ENCODE measurements at places on chromosomes 1 and 21.

- no peak for DNase-seq
Observed at GRCh38 chr1:159436469-159436868, 3.1 kb upstream of the OR10J1 start.

- no peak for DNase-seq
Observed at GRCh38 chr1:171220581-171221054, 27.7 kb upstream of the FMO1 start.

GRCh38 chr1:50497007-50497406, 73.8 kb upstream of the DMRTA2 start:
- DNase-seq = no peak

DNA sequence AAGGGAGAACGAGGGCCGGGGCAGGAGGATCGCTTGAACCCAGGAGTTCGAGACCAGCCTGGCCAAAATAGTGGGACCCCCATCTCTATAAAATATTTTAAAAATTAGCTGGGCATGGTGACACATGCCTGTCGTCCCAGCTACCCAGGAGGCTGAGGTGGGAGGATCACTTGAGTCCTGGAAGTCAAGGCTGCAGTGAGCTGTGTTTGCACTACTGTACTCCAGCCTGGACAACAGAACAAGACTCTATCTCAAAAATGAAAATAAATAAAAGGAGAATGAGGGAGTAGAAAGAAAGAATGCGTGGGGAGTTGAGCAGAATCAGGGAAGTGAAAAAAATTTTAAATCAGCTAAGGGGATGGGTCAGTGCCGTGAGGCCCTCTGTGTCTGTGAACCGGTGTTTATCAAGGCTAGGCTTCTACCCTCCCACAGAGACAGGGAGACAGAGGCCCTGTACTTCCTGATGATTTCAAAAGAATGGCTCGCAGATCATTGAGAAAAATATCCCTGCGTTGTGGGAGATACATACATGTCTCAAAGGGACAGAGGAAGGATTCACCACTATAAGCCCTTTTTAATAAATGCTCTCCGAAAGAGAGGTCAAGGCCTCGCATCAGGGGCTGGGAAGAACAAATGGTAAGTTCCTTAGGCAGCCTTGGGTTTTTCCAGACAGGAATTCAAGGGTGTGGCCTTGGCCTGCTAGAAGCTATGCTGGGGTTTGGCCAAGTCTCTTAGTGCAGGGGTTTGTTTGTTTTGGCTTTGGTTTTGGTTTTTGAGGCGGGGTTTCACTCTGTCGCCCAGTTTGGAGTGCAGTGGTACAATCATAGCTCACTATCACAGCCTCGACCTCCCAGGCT, 20.7 kb downstream of the IL10RB start:
- DNase-seq = no peak

DNA sequence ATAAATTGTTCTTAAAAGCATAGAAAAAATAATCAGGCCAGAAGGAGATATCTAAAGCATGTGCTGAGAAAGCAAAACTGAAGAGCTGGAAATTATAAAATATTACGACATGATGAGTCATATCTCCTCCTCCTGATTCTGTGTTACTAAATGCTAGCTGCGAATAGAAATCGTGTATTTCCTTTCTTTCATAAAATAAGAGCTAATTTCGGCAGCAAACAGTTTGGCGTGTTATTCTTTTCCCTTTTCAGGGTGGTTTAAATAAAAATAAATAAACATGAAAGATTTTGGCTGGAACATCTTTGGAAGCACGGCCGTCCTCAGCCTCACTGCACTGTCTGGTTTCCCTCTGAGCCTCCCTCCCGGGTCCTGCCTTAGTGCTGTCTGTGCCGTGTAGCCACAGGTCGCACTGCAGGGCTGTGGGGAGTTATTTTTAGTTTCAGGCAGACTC, 56.0 kb downstream of the ADARB1 start:
- DNase-seq = no peak

GRCh38 chr1:115170377-115170776, 81.1 kb upstream of the TSPAN2 start:
- DNase-seq = no peak

DNA sequence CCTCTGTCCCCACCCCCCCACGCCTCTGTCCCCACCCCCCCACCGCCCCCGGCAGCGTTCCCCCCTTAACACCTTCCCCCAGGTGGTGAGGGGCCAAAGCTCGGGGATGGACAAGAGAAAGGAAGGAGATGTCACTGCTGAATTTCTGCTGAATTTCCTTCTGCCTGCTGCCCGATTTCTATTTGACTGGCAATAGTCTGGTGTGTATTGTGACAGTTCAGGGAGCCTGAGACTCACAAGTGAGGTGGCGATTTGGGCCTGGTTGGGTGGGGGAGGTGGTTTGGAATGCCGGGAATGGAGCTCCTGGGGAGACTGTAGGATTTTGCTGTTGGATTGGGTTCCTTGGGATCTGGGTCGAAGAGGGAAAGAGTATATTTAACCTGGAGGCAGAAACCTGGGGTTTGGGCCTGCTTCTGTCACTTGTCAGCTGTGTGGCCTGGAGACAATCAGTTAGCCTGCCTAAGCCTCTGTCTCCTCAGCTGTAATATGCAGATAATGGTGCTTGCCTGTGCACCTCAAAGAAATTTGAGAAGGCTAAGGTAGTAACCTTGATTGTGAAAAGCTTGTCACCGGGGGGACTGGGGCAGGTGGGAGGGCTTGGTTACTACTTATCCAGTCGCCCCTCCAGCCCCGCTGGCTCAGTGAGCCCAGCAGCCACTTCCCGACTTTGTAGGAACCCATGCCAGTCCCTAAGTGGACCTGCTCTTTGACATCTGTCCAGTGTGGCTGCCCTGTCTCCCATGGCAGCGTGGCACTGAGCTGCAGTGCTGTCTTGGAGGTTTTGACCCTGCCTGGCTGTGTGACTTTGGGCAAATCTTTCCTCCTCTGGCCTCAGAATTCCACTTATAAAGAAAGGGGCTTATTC, 7.7 kb upstream of the LMNA start:
- no peak for DNase-seq

- no peak for DNase-seq
Observed at GRCh38 chr1:70168283-70168682, 37.1 kb downstream of the LRRC40 start.

DNA sequence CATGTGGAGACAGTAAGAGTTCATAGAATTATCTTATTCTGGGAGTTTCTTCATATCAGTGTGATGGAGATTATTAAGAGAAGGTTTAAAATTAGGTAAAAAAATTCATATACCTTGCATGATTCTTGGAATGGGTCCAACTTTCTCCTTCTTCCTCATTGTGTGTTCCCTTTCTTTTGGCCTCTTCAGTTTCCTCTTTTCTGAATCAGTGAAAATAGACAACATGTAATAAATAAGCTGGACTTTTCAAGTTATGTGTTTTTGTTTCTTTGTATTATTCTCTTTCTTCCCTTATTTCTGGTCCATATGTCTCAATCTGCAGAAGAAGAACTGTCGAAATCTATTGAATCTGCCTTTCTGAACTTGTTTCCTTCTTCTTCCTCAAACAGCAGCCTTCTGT, 30.5 kb downstream of the C4BPA start:
- no peak for DNase-seq

- DNase-seq = no peak
Observed at GRCh38 chr1:201742476-201742875, 86.5 kb upstream of the IPO9 start.

DNA sequence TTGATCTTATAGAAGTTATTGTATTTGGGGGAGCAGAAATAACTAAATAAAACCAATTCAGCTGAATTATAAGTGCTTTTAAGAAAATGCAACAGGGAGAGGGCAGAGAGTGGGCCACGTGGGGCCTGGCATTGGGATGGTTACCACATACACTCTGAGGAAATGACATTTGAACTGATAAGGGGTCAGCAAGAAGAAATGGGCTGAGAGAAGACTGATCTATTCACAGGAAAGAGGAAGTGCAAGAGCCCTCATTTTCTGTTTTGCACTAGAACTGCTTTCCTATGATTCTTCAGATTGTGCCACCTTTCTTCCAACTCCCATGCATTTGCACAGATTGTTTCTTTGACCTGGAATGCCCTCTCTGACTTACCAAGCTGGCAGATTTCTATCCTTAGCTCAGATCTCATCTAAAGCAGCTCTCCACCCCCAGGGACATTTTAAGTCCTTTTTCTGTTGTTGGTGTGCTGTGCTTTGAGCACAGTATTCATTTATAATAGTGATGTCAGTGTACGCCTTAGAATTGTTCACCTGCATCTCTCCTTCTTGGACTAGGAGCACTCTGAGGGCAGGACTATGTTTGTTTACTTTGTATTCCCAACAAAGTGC, 115.9 kb downstream of the FGGY start:
- no peak for DNase-seq

- DNase-seq = no peak
Observed at GRCh38 chr1:15618077-15618654, 908 bp downstream of the DDI2 start.

GRCh38 chr1:246292571-246292970, 214.5 kb downstream of the SMYD3 start:
- DNase-seq = no peak

DNA sequence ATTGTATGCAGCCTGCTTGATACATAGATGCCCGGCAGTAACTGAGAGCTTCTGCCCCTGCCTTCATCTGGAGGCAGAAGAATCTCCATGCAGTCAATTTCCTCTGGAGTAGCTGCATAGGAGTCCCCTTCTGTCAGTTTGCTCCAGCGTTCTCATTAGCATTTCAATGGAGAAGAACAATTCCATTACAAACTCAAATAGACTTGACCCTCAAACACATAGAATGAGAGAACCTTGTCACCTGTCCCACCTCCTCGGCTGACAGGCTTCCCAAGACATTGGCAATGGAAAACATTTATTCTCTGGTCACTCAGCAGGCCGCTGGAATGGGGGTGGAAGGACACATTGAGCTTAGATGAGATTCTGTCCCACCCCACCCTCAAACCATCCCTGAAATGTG, 45.6 kb upstream of the TMEM51 start:
- no peak for DNase-seq

- DNase-seq = peak; percentile 66
Observed at GRCh38 chr1:156356875-156357534, 12.0 kb upstream of the RHBG start.

DNA sequence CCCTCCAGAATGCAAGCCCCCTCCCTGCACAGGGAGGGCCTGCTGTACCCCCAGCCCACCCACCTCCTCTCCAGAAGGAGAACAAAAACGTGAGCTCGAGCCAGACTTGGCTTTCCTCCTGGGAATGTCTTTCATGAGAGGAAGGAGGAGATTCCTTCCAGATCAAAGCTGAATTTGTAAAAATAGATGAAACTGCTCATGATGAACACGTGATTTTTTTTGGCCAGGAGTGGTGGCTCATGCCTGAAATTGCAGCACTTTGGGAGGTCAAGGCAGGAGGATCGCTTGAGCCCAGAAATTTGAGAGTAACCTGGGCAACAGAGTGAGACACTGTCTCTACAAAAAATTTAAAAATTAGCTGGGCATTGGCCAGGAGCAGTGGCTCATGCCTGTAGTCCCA, 21.8 kb downstream of the GPR157 start:
- DNase-seq = no peak

- DNase-seq = no peak
Observed at GRCh38 chr1:89608984-89609725, 23.8 kb upstream of the LRRC8C start.

DNA sequence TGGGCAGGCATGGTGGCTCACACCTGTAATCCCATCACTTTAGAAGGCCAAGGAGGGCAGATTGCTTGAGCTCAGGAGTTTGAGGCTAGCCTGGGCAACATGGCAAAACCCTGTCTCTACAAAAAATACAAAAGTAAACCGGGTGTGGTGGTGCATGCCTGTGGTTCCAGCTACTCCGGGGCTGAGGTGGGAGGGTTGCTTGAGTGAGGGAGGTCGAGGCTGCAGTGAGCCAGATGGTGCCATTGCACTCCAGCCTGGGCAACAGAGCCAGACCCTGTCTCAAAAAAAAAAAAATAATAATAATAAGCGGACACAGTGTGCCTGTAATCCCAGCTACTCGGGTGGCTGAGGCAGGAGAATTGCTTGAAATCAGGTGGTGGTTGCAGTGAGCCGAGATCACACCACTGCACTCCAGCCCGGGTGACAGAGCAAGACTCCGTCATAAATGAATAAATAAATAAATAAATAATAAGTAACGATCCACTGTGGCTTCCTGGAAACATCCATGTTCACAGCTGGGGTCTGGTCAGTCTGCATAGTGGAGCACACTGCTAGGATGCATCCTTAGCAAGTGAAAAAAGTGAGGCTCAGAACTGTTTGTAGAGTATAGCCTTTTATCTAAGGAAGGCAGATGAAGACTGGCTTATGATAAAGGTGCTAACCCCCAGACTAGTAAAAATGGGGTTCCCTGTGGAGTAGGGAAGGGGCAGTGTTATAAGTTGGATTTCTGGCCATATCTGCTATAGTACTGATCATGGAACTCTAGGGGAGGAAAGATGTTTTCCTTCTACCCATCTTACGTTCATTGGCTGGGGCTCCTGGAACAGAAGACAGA, 15.7 kb downstream of the PKNOX1 start:
- DNase-seq = no peak

- no peak for DNase-seq
Observed at GRCh38 chr1:168293356-168293755, 12.7 kb downstream of the TBX19 start.

GRCh38 chr1:32336963-32337675, 1.1 kb upstream of the MARCKSL1 start:
- no peak for DNase-seq

GRCh38 chr1:23868557-23869016, 497 bp upstream of the FUCA1 start:
- DNase-seq = no peak

- DNase-seq = no peak
Observed at GRCh38 chr1:198101716-198102453, 54.9 kb upstream of the NEK7 start.

- DNase-seq = no peak
Observed at GRCh38 chr21:29185172-29185571, 54.7 kb downstream of the MAP3K7CL start.

All from D721Med (cell line).